Activated CD8-positive, alpha-beta memory T cell treated with anti-CD3 and anti-CD28 coated beads for 1 hour (primary cell): ENCODE measurements at places on chromosomes 2 and 18.

GRCh38 chr2:95056044-95056443 lies 30.5 kb downstream of the MAL start:
- no peak for DNase-seq

GRCh38 chr2:217614096-217614495 lies 388.7 kb downstream of the TNS1 start:
- no peak for DNase-seq

- DNase-seq, result no peak
These were observed 170.7 kb upstream of the CRIM1 start for GRCh38 chr2:36184848-36185247.

DNA sequence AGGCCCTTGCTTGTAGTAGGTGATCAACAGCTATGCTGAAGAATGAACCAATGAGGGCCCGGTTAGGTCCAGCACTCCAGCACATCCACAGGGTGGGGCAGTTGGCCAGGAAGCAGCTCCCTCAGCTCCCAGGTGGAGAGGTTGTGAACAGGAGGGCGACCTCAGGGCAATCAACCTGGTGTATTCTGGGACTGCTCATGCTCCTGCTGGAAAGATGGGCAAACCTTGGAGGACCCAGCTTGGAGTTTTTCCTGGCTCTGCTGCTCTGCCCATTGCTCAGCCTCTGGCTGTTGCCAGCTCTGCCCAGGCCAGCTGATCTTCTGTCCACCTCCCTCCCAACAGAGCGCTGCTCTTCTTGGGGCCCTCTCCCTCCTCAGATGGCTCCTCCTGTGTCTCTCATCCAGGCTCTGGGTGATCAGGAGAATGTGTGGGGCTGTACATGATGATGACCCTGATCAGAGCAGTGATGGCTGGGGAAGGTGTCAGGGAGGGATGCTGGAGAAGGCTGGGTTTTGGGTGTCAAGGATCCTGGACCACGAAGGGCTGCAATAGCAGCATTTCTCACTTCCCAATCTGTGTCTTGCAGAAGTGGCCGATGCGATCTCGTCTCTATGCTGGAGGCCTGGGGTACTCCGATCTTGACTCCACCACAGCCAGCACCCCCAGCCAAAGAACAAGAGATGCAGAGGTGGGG lies 3.4 kb downstream of the TCF23 start:
- no peak for DNase-seq

- no peak for DNase-seq
These were observed 668.9 kb upstream of the CHAC2 start for GRCh38 chr2:53098696-53099078.
